Fibroblast of lung (primary cell): ENCODE measurements at places on chromosomes 6 and 20. TPM values are rescaled to one million over a fixed set of nuclear protein-coding genes. Genes with fewer than 3 reads are reported as not detected.

GRCh38 chr6:108117427-108118358 is 43.2 kb upstream of the OSTM1 start:
- DNase-seq: peak; percentile 28

The ESF1 gene
- polyA plus RNA-seq: 6.8 and 7.3 TPM in 2 replicates

GRCh38 chr6:12369781-12370262 is 79.7 kb downstream of the EDN1 start:
- DNase-seq: no peak

DNA sequence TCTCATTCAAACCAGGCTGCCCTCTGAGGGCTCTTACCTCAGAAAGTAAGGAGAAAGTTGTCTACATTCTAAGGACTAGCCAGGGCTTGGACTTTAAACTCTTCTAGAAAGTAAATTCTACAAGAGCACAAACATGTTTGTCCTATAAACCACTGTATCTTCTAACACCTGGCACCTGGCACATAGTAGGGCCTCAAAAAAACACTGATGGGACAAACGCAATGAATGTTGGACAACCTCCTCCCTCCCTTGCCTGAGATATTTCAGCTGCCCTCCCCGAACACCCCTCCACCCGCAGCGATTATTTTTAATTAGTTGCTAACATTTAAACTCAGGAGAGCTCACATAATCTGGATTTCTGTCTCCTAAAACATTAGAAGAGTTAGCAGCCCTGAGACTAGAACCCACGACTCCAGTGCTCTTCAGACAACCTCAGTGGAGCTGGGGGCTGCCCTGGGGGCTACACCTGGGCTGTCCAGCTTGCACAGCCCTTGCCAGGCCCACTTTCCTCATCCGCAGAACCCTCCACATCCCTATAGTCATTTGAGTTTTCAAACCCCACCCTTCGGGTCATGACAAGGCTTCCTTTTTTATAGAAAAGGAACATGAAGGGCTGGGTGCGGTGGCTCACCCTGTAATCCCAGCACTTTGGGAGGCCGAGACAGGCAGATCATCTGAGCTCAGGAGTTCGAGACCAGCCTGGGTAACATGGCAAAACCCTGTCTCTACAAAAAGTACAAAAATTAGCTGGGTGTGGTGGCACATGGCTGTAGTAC is 4.9 kb downstream of the HCK start:
- no peak for DNase-seq

The SLC12A5 gene
- 0.11 and 0.27 TPM in 2 replicates for polyA plus RNA-seq

- DNase-seq: no peak
These were observed 14.1 kb downstream of the SCML4 start for GRCh38 chr6:107809966-107810365.

DNA sequence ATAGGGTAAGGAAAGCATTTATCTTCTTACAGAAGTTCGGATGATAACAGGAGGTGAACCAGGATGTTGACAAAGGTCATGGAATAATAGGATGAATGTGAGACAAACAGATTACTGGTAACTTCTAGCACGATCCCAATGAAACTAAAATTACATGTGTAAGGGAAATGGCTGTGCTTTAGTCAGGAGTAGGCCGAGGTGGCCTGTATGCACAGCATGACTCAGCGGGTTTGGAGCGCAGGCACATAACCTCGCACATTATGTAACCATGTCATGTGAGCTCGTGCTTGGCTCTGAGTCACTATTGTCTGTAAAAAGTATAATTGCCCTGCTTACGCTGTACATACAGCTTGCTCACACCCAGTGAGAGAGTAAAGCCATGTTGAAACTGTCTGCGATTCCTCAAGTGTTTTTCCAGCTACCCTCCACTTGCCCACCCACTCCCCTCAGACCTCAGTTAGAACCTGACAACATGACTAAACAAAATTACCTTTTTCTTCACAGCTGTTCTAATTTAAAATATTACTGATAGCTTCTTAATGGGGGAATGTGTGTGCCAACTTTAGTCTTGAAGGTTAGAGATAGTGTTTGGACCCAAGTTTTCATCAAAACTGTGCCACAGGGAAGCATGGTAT is 8.2 kb downstream of the CYB5R4 start:
- DNase-seq: peak; percentile 53

The CAGE1 gene
- polyA plus RNA-seq: not detected in 2 replicates
